PC-3 (cell line): ENCODE measurements at places on chromosomes 6 and 20. TPM values are rescaled to one million over a fixed set of nuclear protein-coding genes. Genes with fewer than 3 reads are reported as not detected.
A peak's percentile ranks its signal among the peaks of the same experiment; 100 is the strongest.

DNA sequence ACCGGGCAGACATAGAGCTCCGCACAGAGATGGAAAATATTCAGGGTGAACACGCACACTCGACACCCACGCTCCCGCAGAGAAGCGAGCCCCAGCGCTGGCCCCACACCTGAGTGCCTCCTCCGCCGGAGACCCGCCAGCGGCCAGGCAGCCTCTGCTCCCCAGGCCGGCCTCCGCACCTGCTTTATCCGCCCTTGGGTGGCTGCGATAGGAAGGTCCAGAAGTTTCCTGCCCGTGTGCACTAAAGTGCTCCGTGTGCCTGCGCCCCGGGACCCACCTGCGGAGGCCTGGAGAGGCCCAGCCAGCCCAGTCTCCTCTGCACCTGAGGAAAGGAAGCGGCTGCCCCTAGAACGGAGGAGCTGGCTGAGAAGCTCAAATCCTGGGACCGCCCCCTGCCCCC, 10.8 kb upstream of the FOXC1 start:
- peaks cover 38% of the 10 kb centered on the region for H3K4me1 ChIP-seq
- DNase-seq: no peak
- peaks cover 8% of the 10 kb centered on the region; the same call in 1 of the 2 replicates for H3K27me3 ChIP-seq
- H3K4me3 ChIP-seq: no peak overlapping the region
- H3K36me3 ChIP-seq: no peaks in the 10 kb centered on the region

The OPN5 gene
- not detected in 2 replicates for total RNA-seq

DNA sequence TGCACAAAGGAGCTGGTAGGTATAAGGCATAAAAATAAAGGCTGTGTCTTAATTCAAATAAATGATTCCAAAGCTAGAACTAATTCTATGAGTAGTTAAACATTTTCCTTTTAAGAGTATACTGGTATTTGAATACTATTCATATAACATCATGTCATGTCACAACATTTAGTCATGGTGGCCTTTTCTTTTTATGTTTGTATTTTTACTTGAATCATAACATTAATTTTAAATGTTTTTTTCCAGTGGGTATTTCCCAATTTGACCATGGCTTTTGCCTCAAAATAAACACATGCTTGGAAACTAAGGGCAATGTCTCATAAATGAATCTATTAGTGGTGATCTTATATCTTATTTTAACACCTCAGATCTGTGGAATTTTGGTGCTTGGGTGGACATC, 177.1 kb downstream of the CD109 start:
- H3K27me3 ChIP-seq: no peaks in the 10 kb centered on the region
- H3K27ac ChIP-seq: no peak overlapping the region
- H3K4me1 ChIP-seq: peaks cover 10% of the 10 kb centered on the region
- H3K36me3 ChIP-seq: no peaks in the 10 kb centered on the region

The SHLD1 gene
- 3.4 and 5.1 TPM in 2 replicates for total RNA-seq

DNA sequence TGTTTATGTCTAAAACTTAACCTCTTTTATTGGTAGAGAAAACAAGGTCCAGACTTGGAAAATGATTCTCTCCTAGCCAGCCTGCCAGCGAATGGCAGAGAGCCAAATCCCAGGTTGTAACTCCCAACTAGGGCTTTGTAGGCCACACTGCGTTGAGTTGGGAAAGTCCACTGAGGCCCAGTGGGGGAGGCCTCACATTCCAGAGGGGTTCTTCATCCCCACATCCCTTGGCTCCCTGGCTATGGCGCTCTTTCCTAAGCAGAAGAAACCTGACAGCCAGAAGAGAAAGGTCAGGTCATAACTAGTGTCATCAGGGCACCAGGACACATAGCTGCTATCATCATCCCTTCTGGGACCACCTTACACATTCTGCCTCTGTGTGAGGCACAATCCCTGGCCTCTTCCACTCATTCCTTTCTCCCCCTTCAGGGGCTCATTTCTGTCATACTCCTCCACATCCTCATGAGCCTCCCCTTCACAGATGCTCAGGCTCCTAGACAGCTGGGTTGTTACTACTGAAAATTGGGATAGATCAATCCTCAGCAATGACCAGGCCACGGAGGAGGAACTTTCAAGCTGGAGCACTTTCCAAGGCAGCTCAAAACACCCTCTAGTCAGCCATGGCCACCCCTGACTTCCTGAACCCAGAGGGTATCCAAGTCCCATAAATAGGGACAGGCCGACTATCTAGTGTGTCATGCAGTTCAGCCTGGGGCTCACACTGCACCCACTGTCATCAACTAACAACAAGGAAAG, 48.6 kb downstream of the TCP11 start:
- H3K27ac ChIP-seq: no peak overlapping the region
- no peaks in the 10 kb centered on the region; the same call in 1 of the 2 replicates for H3K36me3 ChIP-seq
- H3K4me3 ChIP-seq: no peak overlapping the region

- DNase-seq: peak; percentile 90
- peaks cover 23% of the 10 kb centered on the region for H3K4me1 ChIP-seq
- H3K36me3 ChIP-seq: no peaks in the 10 kb centered on the region
- H3K27me3 ChIP-seq: no peaks in the 10 kb centered on the region
Observed at GRCh38 chr20:14310977-14311627, 26.3 kb downstream of the FLRT3 start.

The LY6G6D gene
- not detected in 2 replicates for total RNA-seq

GRCh38 chr20:56788041-56788670, 159.1 kb downstream of the TFAP2C start:
- no peaks in the 10 kb centered on the region for H3K27me3 ChIP-seq
- peaks cover 54% of the 10 kb centered on the region for H3K4me1 ChIP-seq
- peak; percentile 99 for DNase-seq
- H3K36me3 ChIP-seq: no peaks in the 10 kb centered on the region
- H3K27ac ChIP-seq: peak overlapping the region; percentile 98

DNA sequence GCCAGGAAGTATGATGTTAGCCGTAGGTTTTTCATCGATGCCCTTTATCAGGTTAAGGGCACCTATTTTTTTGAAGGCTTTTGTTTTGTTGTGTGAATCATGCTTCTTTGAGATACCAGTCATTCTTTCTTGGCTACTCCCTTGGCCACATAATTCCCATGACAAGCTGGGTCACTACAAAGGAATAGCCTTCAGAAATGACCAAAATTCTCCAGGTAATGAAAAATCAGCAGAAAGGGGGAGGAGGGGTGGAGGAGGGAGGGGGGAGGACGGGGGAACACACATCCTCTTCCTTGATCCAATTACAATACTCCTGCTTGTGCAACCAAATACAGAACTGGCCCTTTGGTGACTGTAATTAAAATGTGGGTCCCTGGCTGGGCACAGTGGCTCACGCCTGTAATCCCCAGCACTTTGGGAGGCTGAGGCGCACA, 21.7 kb upstream of the TGM2 start:
- H3K4me3 ChIP-seq: no peak overlapping the region
- peaks cover 52% of the 10 kb centered on the region for H3K4me1 ChIP-seq
- DNase-seq: peak; percentile 95
- no peaks in the 10 kb centered on the region for H3K27me3 ChIP-seq
- no peaks in the 10 kb centered on the region for H3K36me3 ChIP-seq

GRCh38 chr6:158567871-158568401, 8.0 kb downstream of the TMEM181 start:
- H3K27me3 ChIP-seq: no peaks in the 10 kb centered on the region
- no peak overlapping the region for H3K27ac ChIP-seq
- no peaks in the 10 kb centered on the region for H3K36me3 ChIP-seq
- H3K4me1 ChIP-seq: peaks cover 21% of the 10 kb centered on the region

GRCh38 chr6:44966449-44967092, 361.6 kb upstream of the RUNX2 start:
- no peak overlapping the region for H3K4me3 ChIP-seq
- peaks cover 4% of the 10 kb centered on the region for H3K4me1 ChIP-seq
- H3K27ac ChIP-seq: no peak overlapping the region
- H3K27me3 ChIP-seq: no peaks in the 10 kb centered on the region
